ENCODE measurements at places on chromosomes 1 and 21.

DNA sequence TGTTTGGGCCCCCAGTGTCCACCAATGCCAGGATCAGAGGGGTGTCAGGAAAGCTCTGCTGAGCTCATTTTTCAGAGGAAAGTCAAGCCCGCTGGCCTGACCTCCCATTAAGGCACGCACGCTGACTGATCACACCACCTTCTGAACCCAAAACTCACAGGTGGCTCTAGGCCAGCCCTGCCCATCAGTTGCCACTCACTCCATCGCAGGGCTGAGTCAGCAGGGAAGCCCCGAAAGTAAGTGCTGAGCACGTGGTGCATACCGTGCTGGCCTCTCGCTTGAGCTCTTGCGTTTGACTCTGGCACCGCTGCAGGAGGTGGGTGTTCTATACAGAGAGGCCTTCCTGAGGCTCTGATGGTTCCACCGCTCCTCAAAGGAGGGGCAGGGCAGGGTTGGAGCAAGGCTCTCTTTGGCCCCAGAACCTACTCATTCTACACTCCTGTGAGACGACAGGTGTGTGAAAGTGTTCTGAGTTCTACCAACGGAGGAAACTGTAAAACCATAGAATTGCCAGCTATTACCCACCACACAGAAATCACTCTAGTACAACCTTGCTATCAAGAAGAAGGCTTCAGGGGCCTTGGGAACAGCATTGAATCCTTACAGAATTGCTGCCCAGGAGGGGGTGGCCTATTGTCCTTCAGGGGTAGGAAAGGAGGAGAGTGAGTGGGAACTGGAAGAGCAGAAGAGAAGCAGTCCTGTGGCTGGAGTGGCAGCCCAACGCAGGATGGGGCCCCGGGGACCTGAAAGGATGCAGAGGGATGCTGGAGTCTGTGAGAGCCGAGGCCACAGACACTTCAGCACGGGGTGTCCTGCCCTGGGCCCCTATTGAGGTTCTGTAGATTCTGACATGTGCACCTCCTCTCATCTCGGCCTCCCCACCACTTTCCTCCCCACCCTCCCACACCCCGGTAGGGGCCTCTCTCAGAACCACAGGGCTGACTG is 214.7 kb upstream of the EDN2 start:
- no peak for DNase-seq

- DNase-seq, result no peak
Observed at GRCh38 chr1:81446000-81446669, 354.6 kb upstream of the ADGRL2 start.

DNA sequence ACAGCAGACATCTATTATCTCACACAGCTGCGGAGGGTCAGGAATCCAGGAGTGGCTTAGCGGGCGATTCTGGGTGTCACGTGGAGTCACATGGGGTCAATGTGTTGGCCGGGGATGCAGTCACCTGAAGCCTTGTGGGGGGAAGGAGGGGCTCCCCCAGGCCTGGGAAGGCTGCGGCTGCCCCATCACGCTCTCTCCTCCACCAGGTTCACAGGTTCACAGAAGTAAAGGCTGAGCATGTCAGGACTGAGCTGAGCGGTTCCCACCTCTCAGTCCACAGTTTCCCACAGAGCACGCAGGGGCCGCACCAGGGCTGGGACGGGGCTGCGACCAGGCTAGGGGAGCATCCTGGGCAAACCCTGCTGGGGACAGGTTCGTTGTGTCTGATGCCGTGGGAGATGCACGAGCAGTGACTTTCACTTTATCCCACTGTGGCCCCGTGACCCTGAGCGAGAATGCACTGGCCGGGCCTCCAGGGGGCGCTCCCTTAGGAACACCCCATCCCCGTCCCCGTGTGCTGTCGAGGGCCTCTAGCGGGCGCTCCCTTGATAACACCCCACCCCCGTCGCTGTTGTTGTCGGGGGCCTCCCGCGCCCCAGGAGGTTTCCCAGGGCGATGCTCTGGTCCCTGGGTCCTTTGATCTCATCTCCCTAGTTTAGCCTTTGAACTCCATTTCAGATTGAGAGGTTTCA is 73.2 kb upstream of the TRAPPC10 start:
- peak; percentile 86 for DNase-seq

GRCh38 chr21:44255511-44255981 is 6.2 kb downstream of the DNMT3L start:
- no peak for DNase-seq

DNA sequence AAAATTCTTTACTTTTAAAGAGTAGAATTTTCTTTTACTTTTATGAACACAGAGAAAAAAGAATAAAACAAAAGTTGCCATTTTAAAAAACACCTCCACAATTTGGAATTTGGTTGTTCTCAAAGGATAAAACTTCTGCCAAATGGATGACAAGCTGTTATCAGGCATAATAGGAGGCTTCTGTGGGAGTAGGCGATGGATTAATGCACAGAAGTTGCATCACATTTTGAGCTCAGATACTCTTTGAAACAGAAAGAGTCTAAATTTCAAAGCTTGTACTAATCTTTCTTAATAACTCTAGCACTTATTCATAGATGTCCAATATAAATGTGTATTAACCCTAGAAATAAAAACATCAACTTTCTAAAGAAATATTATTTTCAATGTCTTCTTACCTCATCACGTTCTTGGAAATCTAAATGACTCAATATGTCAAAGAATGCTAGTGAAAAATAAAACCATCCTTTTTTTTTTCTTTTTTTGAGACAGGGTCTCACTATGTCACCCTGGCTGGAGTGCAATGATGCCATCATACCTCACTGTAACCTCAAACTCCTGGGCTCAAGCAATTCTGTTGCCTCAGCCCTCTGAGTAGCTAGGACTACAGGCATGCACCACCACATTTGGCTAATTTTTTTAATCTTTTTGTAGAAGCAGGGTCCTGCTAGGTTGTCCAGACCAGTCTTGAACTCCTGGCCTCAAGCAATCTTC is 112.8 kb upstream of the USP25 start:
- DNase-seq, result no peak

DNA sequence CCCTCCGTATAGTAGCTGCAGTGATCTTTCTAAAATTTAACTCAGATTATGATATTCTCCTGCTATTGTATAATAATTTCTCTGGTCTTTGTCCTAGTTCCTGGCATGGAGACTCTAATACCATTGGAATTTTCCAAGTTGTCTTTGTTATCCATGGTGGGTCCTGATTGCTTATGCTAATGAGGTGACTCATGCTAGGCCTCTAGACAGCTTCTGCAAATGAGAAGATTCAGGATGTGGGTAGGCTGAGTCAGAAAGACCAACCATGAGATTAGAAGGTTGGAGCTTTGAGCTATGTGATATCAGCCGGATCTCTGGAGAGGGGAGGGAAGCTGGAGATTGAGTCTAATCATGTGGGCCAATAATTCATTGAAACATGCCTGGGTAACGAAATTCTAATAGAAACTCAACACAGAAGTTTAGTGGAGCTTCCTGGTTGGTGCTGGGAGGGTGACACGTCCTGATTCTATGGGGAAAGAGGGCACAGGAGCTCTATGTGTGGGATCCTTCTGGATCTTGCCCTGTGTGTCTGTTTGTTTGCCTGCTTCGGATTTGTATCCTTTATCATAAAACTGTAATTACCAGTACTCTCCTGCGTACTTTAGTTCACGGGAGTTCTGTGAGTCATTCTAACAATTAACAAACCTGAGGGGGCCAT is 73.2 kb upstream of the CNIH3 start:
- DNase-seq, result no peak

DNA sequence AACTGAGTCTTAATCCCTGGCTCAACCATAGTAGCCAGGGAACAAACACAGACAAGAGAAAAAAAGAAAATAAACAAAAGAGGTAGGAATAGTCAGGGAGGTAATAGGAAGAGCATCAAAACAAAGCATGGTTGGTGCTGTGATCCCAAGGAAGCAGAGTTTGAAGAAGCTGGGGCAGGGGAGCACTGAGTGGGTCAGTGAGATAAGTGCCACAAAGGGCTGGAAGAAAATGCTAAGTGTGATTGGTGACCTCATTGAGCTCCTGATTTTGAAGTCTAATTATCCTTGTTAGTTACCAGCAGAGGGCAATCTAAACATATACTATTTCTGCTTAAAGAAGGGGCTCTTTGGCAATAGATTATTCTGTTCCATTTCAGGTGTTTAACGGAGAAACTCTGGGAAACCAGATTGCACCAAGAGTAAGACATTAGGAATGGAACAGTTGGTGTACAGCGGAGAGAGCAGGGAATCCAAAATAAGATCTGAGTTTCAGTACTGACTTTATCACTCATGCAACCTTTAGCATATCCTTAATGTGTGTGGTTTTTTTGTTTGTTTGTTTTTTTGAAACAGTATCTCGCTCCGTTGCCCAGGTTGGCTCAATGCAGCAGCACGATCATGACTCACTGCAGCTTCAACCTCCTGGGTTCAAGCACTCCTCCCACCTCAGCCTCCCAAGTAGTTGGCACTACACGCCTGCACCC is 30.7 kb upstream of the KIAA1614 start:
- DNase-seq, result no peak

GRCh38 chr1:226405411-226405988 is 2.4 kb downstream of the PARP1 start:
- DNase-seq, result no peak

DNA sequence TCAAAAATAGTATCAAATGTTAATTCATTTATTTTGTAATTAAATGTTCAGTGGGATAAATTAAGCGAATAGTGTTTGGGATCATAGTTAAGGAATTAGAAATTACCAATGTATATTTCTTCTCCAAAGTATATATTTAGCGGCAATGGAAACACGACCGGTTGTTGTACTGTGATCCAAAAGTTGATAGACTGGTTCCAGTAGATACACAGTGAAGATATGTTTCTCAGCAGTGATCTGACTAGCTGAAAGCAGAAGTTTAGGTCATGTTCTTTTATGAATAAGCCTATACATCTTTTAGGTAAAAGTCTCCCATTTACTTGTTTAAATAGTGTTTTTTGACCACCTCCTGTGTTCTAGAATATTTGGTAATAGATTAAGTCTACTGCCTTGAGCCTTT is 8.8 kb downstream of the USP16 start:
- DNase-seq, result no peak

DNA sequence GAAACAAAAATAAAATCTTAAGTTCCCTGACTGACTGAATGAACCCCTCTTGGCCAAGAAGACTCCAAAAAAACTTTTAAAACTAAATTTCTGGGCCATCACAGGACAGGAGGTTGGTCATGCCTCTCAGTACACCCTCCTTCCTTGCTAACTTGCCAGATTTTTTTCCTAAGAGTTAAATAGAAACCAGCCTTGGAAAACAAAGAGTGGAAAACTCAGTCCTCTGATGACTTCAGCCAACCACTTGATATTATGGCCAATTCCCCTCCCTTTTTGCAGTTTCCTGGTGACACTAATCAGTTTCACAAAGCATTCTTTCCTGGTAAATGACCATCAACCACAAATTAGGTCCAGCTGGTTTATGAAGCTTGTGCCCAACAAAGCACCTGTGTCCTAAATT is 134.8 kb downstream of the ZNF648 start:
- DNase-seq, result no peak

GRCh38 chr1:231828182-231828920 is 201.8 kb downstream of the DISC1 start:
- no peak for DNase-seq

DNA sequence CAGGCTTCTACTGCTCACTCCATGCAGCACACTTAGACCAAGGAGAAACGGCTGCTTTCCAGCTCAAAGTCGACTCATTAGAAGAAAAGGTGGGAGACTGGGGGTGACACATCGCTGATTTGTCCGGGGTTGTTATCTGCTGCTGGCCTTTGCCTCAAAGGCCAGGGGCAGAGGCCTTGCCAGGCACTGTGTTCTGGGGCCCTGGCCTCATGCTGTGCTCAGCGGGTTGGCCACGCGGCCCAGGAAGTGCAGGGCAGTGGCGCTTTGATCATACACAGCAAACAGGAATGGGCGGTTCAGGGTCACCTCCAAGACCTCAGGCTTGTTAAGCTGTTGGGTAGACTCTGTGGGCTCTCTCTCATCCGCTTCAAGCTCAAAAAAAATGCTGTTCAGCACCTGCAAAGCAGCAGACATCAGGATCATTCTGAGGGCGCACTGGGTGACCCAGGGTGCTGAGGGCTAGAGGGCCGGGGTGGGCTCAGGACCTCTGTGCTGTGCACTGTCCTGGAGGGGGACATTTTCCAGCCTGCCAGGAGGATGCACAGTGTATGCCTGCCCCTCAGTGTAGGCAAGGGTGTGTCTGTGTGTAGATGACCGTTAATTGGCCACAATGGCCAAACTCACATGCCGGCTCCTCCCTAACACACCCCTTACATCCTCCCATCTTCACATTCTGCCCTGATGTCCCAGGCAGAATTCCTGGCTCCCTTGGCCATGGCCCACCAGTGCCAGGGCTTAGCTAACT is 10.8 kb downstream of the AGT start:
- DNase-seq, result no peak

DNA sequence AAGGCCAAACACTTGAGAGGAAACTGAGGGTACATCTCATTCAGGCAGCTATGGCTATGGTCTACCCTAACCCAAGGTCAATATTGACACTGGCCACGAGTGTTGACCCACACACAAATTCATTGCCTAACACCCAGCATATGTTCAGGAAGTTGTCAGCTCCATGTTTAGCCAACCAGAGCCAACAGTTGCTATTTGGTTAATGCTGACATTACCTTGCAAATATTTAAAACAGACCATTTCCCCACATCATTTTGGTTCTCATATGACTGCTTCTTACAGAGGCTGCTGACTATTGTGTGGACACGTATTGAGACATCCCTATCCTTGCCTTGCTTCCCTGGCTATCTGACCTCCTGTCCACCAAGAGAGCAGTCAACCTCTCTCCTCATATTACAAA is 97.3 kb downstream of the LMX1A start:
- no peak for DNase-seq

DNA sequence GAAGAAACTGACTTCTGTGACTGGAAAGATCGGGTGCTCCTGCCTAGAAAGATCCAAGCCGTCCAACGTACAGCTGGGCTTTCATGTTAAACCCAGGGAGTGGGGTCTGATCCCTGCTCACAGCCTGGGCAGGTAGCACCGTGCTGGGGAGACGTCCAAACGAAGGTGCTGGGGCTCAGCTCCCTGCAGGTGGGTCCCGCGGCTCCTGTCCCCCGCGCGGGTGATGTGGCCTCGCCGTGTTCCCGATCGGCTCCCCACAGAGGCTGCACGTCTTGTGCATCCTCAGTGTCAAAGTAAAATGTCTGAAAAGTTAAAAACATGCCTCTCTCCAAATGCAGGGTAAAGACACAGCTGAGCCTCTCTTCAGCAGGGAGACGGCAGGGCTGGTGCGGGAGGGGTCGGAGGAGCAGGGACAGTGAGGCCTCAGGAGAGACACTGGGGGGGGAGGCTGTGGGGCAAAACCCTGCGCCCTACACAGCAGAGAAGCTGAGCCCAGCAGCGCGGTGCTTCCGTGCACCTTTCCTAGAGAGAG is 40.1 kb upstream of the COL6A2 start:
- DNase-seq, result no peak

- DNase-seq, result no peak
Observed at GRCh38 chr1:2856066-2856390, 54.5 kb upstream of the TTC34 start.

All from activated CD8-positive, alpha-beta memory T cell treated with anti-CD3 and anti-CD28 coated beads for 1 hour (primary cell).